ENCODE measurements at places on chromosomes 2 and 18. TPM values are rescaled to one million over a fixed set of nuclear protein-coding genes. Genes with fewer than 3 reads are reported as not detected.

DNA sequence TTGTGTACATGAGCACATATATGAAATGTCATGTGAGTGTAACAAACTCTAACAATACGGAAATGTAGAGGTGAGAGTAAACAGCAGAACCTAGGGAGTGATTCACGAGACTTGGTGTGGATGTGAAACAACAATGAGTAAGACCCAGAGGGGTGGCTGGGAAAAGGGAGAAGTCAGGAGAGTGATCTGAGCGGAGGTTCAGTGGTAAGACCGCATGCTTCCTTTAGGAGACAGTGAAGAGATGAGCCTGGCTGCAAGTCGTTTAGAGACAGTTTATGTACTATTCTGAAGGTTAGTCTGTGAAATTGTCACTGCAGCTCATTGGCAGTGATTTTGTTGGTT lies 150.6 kb downstream of the PRPF40A start:
- DNase-seq = no peak

- no peak for DNase-seq
Observed at GRCh38 chr18:70520867-70521266, 232.0 kb downstream of the SOCS6 start.

DNA sequence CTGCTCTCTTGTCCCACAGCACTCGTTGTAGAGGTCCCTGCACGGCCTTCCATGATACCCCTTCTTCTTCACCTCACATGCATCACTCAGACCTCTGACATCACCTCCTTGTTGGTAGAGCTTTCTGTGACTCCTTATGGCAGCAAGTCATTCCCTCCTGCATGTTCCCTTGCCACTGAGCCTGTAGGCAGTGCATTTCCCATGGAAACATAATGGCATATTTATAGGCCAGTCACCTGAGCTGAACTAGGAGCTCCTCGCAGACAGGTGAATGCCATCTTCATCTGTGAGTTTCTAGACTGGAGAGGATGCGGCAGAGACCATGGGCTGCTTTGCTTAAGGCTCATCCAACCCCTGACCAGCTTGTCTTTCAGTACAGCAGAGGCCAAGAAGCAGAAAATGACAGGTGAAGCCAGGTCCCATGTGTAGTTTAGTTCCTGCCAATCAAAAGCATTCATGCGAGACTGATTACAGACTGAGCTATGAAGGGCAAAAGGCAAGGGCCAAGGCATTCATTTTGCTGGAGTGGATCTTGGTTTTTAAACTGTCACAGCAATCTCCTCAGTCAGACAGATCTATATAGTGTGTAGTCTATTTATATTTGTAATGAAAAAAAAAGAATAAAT lies 59.4 kb upstream of the NEDD4L start:
- DNase-seq = no peak

DNA sequence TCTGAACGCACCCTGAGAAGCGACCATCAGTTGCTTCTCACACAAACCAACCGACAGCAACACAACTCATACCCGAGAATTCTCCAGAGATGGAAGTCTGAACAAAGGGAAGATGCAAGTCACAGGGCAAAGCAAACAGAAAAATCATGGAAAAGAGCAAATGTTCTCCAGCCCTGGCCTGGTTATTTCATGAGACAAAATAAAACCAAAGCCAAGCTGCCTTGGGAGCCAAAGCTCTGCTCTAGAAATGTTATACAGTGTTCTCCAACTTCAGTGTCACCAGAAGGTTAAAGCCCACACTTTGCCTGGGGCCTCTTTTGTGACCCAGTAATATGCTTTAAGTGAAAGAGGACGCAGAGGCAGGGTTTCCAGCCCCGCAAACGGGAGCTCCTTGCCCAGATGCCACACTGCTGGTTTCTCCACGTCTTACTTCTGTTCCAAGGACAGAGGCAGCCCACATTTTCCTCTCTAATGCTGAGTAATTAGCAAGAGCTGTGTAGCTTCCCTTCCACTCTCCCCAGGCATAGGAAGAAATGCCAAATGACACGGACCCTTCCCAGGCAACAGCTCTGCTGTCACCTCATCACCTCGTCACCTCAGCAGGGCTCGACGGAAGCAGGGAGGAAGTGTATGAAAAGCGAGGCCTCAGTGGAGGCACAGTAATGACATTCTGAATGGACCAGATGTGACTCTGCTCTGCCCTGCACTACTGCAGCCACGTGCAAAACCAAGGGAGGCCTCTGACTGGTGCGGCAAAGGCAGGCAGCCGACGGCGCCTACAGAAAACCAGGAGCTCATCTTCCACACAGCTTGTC lies 64.7 kb downstream of the FBXO15 start:
- no peak for DNase-seq

DNA sequence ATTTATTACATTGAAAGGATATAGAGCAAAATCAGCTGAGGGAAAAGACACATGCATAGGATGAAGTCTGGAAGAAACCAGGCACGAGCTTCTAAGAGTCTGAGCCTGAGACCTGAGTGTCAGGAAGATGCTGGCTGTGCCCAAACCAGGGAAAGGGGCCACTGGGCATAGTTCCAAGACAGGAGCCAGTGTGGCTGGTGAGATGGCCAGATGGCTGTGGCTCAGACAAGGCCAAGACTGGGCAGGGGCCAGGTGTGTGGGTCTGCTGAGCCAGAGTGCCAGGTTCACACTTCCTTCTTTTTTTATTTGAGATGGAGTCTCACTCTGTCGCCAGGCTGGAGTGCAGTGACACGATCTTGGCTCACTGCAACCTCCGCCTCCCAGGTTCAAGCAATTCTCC lies 95.5 kb upstream of the ATG16L1 start:
- no peak for DNase-seq

GRCh38 chr2:55478610-55479304 lies 40.8 kb upstream of the CFAP36 start:
- DNase-seq = no peak

GRCh38 chr2:217291259-217291658 lies 431.4 kb upstream of the TNP1 start:
- DNase-seq = no peak

DNA sequence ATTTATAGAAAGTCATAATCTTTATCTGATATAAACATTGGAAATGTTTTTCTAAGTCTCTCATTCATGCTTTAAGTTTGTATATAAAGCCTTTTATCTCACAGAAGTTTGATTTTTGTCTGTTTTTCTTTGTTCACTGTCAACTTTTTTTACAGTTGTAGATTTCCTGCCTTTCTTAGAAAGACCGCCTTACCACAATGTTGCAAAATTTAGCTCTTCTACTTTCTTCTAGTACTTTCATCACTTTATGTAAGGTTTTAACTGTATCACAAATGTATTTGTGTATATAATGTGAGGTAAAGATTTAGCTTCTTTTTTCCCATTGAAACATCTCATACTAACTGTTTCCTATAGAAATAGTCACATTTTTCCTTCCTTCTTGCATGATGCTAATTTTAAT lies 136.1 kb downstream of the DNAH6 start:
- DNase-seq = no peak

DNA sequence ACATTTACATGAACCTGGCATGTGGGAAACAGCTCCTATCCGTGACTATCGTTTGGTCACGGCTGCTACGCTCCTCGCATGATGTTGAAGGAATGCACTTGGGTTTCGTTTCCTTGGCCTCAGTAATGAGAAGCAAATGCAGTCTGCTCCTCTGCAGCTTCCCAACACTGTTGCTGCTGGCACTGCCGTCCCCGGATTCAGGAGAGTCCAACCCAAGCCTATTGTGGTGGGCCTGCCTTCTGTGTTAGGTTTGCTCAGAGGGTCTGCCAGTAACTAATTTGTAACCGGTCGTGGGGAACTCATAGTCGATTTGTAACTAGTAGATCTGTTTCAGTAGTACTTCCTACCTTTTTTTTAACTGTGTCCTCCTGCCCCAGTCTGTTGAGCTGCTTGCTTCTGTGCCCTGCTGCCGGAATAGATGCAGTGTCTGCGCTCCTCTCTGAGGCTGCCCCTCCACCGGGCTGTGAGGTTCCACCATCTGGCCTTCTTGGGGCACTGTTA lies 58.4 kb downstream of the WDSUB1 start:
- peak; percentile 64 for DNase-seq

GRCh38 chr2:71853858-71854257 lies 293.8 kb downstream of the CYP26B1 start:
- no peak for DNase-seq

DNA sequence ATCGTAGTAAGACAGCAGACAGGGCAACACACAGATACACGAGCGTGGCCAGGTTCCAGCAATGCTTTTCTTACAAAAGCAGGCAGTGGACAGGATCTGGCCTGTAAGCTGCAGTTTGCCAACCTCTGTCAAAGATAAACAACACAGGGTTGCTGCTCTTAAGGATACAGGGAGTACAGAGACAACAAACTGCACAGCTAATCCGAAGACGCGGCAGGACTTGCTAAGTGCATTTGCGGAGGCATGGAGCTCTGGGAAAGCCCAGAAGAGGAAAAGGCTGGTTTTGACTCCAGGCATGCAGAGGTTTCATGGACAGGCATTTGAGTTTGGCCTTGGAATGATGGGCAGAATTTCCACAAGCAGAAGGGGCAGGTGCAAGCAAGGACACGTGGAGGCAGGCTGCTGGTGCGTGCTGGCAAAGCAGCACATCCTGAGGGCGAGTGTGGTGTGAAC lies 24.4 kb downstream of the SERTAD2 start:
- DNase-seq = peak; percentile 31

CYP27A1 gene
- 10.5 TPM for total RNA-seq
